ENCODE measurements at places on chromosomes 5 and 9.

GRCh38 chr5:94784536-94785505, 166.4 kb downstream of the SLF1 start:
- DNase-seq, result no peak

GRCh38 chr9:125272697-125273096, 11.1 kb downstream of the GAPVD1 start:
- no peak for DNase-seq

DNA sequence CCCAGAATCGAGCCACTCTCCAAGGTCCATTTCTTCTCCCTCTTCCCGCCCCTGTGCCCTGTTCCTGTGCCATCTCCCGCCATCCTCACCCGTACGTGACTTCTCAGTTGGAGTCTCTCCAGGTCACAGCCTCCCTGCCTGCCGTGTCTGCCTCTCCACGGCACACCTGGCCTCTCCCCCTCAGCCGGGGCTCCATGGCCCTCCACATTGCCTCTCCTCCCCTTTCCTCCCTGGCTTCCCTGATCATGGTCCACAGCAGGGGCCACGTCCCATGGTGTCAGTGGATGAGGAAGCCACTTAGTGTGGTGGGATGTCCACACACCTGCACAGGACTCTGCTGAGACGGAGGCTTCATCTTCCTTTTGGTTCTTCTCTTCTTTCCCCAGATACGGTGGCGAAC, 2.3 kb downstream of the PAEP start:
- DNase-seq, result no peak

GRCh38 chr5:3122216-3122615, 370.7 kb upstream of the IRX2 start:
- no peak for DNase-seq

DNA sequence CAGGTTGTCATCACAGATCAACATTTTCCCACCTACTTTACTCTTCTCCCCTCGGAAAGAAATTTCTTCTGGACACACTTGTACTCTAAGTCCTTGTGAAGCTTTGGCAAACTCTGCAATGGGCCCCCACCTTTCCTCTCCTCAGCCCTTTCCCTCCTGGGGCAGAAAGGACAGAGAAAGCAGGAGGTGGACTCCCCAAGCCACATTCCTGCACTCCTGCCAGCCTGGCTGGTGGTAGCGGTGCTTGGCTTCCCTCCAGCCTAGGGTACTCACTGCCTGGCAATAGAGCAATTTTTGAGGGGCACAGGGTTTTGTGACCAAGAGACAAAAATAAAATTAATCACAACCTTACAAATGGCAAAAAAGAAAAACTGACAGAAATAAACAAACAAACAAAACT, 451.4 kb downstream of the ZSWIM6 start:
- DNase-seq, result no peak

DNA sequence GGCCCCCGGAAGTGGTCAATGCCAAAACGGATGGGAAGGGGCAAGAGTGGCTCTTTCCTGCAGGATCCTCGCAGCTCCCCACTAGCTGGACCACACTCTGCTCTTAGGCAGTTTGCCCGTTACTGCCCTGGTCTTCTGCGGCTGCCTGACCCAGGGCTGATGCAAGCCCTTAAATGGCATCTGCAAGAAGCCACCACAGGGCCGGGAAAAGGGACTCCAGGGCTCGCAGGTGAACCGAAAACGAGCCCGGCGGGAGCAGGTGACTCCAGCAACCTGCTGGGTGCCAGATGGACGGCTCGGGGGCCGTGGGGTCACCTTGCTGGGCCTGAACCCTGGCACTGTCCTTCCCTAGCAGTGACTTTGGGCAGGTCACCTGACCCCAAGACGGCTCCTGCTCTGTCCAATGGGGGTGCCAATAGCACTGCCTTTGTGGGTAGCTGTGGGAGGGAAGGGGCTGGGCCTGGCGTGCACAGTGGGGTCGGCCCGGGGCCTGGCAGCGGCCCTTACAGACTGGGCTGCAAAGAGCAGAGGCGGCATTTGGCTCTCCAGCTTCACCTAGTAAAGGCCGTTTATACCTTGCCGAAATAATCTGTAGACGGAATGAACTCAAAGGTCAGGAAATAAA, 1.3 kb downstream of the TMEM250 start:
- no peak for DNase-seq

- no peak for DNase-seq
Measured at GRCh38 chr9:91415290-91415689, 8.3 kb downstream of the NFIL3 start.

GRCh38 chr9:88927510-88927909, 63.8 kb upstream of the S1PR3 start:
- no peak for DNase-seq

- DNase-seq, result no peak
Measured at GRCh38 chr9:111148052-111149017, 110.1 kb upstream of the LPAR1 start.

GRCh38 chr5:116492776-116493175, 81.8 kb downstream of the SEMA6A start:
- DNase-seq, result no peak

GRCh38 chr5:118220556-118221195, 767.7 kb downstream of the DTWD2 start:
- DNase-seq, result no peak

- no peak for DNase-seq
Measured at GRCh38 chr9:27338527-27338903, 41.6 kb upstream of the EQTN start.

DNA sequence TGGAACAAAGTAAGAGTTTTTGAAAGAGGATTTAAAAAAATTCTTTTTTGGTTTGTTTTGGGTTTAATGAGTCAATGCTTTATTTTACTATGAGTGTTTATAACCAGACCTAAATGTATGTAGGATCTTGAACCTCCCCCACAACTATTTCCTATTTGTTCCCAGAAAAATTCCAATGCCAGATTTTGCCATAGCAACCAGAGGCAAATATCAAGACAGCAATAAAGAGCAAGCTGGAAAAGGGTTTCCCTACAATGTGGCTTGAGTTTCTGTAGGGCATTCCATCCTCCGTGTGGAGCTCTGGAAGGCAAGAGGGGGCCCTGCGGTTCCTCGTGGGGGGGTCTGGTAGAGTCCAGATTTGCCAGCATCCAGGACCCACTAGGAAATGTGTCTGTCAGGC, 27.8 kb upstream of the GDNF start:
- no peak for DNase-seq

GRCh38 chr5:178249191-178249989, 16.8 kb upstream of the PHYKPL start:
- DNase-seq, result no peak

GRCh38 chr9:27303219-27303618, 6.3 kb upstream of the EQTN start:
- no peak for DNase-seq

GRCh38 chr5:11547730-11548129, 356.5 kb downstream of the CTNND2 start:
- no peak for DNase-seq

DNA sequence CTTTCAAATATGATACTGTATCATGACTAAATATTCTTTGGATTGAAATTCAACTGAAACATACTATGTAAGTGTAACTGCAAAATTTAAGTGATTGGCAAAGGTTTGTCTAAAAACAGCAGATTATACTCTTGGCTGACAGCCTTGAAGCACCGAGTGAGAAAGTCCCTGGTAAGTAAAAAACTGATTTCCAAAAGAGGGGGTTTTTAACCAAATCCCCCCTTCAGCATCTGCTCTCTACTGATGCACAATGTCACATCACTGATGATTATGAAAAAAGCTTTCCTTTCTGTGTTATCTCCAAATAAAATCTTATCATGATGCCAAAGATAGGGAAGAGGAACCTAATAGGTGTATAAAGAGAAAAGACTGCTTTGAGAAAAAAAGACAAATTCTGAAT, 141.0 kb downstream of the MEF2C start:
- DNase-seq, result no peak

DNA sequence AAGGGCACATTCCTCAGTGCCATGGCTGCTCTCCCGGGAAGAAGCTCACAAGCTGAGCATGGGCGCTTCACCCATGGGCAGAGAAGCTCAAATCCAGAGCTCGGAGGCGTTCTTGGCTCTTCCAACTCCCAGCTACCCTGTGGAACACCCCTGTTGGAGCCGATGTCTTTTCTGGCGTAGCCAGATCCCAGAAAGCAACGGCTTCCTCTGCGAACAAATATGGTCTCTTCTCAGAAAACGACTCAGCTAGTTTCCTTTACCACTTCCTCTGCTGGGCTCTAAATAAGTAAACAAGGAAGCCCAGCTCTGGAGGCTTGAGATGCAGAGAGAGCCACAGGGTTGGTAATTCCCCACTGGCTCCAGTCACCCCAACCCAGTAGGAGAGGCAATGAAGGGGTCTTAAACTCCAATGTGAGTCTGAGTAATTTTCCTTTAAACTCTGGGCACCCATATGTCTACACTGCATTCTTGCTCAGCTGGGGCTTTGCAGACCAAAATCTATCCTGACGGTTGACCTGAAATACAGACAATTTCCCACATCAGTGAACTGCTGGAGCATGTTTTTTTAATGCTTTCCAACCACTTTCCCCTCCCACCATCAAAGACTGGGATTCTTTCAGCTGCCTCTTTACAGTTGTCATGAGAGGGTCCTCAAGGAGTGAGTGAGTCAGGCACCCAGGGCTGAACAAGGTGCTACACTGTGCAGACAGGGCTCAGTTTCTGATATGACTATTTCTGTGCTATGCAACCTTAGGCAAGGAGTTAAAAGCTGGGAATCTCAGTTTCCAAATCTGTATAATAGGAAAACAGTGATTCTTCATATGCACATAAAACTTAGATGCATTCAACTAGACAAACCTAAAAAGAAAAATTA, at the start of gene LCP2:
Gene LCP2, minus strand, starts transcription at position 189 of the 874 bp plus-strand sequence. Its CDS starts 166 bp downstream, at position 23.
- peak; percentile 48 for DNase-seq

DNA sequence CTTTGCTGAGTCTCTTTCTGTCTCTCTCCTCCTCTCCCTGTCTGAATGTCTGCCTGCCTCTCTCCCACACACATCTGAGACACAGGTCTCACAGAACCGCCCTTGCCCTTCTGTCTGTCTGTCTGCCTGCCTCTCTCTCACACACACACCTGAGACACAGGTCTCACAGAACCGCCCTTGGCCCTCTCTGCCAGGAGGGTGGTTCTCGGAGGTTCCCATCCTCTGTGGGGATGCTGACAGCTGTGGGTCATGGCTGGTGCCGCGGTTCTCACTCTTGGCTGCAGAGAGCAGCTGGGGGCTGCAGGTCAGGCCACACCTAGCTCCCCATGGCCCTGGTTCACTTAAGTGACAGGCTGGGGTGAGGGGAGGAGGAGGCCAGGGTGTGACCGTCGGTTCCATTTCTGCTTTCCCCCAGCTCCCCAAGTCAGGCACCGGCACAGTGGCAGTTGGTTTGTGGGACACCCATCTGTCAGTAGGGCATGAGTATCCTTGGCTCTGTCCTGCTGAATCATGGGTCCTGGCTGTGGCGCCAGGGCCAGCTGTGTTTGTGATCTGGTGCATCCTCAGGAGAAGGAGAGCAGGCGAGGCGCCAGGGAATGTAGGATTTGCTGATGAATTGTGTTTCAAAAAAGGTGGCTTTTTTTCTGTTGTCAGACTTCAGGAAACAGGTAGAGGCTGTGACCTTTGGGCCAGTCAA, 42.3 kb upstream of the CLPTM1L start:
- no peak for DNase-seq

DNA sequence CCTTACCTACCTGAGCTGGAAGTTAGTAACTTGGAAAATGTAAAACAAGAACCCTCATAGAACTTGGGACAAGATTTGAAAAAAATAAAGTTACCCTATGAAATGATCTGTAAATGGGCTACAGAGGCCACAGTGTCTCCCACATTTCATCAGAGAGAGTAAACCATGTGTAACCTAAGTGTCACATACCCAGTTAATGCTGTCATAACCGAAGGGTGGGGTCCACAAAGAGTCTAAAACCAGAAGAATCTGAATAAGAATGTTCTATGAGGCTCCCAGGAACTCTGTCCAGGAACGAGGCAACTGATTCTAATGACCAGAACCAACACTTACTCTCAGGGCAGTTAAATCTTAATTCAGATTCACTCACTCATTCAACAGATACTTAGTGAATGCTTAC, 1.0 kb upstream of the FAM13B start:
- no peak for DNase-seq

DNA sequence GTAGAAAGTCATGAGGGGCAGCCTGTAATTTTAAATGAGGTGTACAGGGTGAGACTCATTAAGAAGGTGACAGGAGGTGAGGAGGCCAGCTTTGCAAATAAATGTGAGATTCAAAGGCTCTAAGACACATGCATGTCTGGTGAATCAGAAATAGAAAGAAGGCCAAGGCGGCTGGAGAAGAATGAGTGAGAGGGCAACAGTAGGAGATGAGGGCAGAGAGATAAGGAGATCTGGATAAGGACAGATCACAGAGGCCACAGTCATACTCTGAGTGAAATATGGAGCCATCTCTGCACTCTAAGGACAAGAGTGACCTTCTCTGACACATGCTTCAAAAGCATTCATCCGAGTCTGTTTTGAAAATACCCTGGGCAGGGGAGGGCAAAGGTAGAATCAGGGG, 90.7 kb downstream of the RAD23B start:
- no peak for DNase-seq

DNA sequence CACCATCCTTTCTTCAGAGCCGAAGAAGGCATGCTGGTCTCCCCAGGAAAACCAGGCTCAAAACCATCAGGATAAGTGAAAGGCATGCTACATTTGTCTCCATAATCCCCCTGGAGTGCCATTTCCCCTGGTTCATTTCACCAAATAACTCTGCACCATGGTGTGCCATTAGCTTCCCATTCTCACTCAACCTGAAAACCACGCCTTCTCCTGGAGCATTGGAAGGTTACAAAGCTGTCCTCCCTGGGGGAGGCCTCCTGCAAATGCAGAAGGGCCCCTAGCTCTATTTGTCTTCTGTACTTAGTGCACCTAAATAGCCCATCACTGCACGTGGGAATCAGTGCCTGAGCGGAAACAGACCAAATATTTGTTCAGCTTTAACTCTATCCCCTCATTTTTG, 90.2 kb upstream of the ICE1 start:
- DNase-seq, result no peak

Data from effector memory CD4-positive, alpha-beta T cell (primary cell).